Fibroblast of gingiva (primary cell): ENCODE measurements at places on chromosomes 3 and 15.

GRCh38 chr3:49619649-49620048 is 54.5 kb upstream of the APEH start:
- no peak for DNase-seq

GRCh38 chr3:171569571-171570132 is 109.4 kb upstream of the TNIK start:
- no peak for DNase-seq

DNA sequence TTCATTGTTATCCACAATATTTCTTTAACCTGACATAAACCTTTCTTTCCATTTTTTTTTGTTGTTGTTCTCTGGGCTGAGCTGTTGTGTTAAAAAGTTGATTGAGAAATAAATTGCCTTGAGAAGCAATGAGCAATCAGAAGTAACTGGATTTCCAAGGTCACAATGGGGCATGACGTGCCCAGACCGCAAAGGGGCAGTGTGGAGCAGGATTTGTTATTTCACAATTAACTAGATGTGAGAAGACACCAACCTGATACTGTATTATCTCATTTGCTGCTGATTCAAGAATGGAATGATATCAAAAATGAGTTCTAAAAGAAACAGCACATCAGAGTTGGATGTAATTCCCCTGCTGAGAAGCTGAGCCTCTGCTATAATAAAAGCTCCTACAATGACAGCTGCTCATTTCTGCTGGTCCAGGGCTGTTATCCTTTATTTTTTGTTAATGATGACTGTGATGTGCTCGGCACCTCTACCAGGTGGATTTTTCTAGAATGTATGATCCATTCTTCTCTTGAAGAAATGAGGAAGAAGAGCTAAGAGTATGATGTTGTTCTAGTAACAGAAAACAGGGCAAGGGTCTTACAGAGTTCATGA is 28.1 kb downstream of the CPNE4 start:
- peak; percentile 38 for DNase-seq

GRCh38 chr15:50210462-50211157 is 28.6 kb downstream of the SLC27A2 start:
- DNase-seq: no peak

DNA sequence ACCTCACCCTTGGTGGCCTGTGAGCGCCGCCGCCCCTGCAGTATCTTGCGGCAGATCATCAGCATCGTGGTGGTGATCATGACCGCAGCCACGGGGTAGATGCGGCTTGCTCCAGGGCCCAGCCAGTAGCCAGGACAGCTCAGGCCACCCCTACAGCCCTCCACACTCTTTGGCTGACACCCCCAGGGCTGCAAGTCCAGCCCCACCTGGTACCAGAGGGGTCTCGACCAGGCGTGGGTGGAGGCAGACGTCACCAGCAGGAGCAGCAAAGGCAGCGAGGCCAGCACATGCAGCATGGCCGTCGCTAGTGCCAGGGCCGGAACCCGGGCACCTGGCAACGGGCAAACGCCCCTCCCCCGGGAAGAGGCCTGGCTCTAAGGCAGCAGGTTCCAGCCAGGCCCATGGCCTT is at the start of gene TMEM89:
TSS of gene TMEM89 (minus strand) at position 309 of the 409 bp plus-strand sequence. CDS start at position 296, 13 bp downstream.
- no peak for DNase-seq
